ENCODE measurements at places on chromosomes 7 and 10. TPM values are rescaled to one million over a fixed set of nuclear protein-coding genes. Genes with fewer than 3 reads are reported as not detected.

Gene HTR5A
- not detected for total RNA-seq

Gene TAF3
- 5.5 TPM for total RNA-seq

Gene CYP3A7
- total RNA-seq, result not detected

Gene RPEL1
- 0.10 TPM for total RNA-seq

Gene LRRC4
- not detected for total RNA-seq

Gene AKR1D1
- total RNA-seq, result not detected

Gene ASAH2B
- 3.3 TPM for total RNA-seq

Gene FAM25C
- total RNA-seq, result not detected

Gene BTBD16
- 0.82 TPM for total RNA-seq

GRCh38 chr10:104434601-104435000, 81.0 kb downstream of the CFAP58 start:
- no peak overlapping the region for H3K27ac ChIP-seq
- no peaks in the 10 kb centered on the region for H3K4me1 ChIP-seq
- H3K36me3 ChIP-seq, result no peaks in the 10 kb centered on the region

DNA sequence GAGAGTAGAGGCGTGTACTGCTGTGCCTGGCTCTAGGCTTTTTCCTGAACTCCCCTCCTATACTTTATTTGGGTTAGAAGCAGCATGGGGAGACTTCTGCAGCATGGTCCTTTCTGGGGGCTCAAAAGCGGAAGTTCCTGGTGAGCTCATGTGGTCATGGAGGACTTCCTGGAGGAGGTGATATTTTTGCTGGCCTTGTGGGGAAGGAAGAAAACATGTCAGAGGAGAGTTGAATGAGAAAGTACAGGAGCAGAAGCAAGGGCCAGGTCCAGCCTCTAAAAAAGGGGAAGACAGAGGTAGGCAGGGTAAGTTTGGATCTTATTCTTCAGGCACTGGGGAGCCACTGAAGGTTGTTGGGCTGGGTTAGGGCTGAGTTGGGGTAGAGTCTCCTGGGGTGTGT, 45.5 kb downstream of the CASTOR2 start:
- H3K4me1 ChIP-seq, result no peaks in the 10 kb centered on the region
- no peak for DNase-seq
- no peaks in the 10 kb centered on the region for H3K36me3 ChIP-seq
- no peak overlapping the region for H3K4me3 ChIP-seq
- H3K27ac ChIP-seq, result no peak overlapping the region

- H3K4me1 ChIP-seq, result no peaks in the 10 kb centered on the region
- DNase-seq, result no peak
- H3K36me3 ChIP-seq, result no peaks in the 10 kb centered on the region
- H3K27ac ChIP-seq, result no peak overlapping the region
- H3K27me3 ChIP-seq, result no peaks in the 10 kb centered on the region
- no peak overlapping the region for H3K4me3 ChIP-seq
Measured at GRCh38 chr10:9096288-9096687, 1041.8 kb downstream of the GATA3 start.

DNA sequence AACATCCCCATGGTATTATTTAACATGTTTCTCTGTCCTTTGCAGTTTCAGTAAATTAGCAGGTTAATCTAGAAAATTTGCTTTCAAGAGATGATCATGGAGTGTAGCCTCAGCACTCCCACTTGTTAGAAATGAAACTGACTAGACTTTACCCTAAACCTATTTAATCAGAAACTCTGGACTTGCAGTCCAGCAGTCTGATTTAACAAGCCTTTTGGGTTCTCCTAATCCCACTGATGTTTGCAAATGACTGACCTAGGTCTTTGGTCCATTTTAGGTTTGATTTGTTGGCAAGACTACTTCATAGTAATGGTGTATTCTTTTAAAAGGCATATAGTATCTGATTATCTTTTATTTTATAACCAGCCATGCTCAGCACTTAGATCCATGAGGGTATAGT, 55.5 kb upstream of the SLC25A13 start:
- H3K36me3 ChIP-seq, result no peaks in the 10 kb centered on the region
- no peaks in the 10 kb centered on the region for H3K27me3 ChIP-seq
- no peak overlapping the region for H3K4me3 ChIP-seq

DNA sequence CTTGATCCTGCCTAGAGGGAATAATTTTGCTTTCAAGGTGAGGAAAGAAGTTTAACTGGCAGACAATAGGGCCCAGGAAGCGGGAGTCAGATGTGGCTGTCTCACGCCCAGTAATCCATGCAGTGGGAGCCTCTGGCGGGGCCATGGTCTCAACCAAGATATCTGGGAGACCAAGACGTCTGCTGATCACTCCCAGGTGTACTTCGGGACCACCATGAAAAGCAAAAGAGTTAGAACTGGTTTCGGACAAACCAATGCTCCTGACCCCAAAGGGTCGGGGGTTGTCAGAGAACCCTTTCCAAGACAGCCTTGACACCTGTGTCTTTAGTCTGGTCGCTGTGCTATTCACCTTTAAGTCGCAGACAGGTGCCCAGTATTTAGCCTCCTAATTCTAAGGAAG, 256.9 kb upstream of the MBL2 start:
- H3K4me1 ChIP-seq, result 0 out of 2 replicates have a peak, but pooled peaks cover 8% of the 10 kb centered on the region
- no peaks in the 10 kb centered on the region for H3K36me3 ChIP-seq
- H3K27me3 ChIP-seq, result no peaks in the 10 kb centered on the region

DNA sequence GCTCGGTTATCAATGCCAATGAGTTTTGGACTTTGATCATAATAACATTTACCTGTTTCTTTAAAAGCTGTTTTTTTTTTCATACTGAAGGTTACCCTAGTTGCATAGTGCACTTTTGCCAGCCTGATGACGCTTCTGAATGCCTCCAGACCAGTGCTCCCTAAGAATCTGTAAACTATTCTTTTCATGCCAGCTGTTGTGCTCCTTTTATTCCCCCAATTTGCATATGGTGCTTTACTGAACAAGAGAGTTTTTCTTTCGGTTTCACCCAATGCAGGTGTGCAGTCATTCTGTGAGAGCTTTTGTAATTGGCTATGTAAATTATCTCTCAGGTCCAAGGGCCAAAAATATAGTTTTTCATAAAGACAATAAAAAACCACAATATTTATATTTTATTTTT, 48.1 kb upstream of the GLCCI1 start:
- no peak for DNase-seq
- no peak overlapping the region for H3K27ac ChIP-seq
- H3K4me1 ChIP-seq, result no peaks in the 10 kb centered on the region
- H3K27me3 ChIP-seq, result no peaks in the 10 kb centered on the region
- no peak overlapping the region for H3K4me3 ChIP-seq

DNA sequence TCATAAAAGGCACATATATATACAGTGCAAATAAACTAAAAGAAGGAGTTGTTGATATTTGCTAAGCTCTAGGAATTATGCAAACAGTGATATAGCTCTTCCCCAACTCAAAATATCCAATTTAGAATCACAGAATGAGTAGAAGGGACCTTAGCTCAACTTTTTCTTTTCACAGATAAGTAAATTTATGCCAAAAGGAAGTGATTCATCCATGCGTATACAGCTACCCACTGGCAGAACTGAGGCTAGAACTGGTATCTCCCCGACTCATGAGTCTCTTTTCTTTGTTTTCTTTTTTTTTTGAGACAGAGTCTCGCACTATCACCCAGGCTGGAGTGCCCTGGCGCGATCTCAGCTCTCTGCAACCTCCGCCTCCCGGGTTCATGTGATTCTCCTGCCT, 54.2 kb upstream of the SVIL start:
- peak; percentile 33 for DNase-seq
- H3K4me1 ChIP-seq, result peaks cover 47% of the 10 kb centered on the region
- no peaks in the 10 kb centered on the region for H3K36me3 ChIP-seq
- H3K27me3 ChIP-seq, result no peaks in the 10 kb centered on the region

DNA sequence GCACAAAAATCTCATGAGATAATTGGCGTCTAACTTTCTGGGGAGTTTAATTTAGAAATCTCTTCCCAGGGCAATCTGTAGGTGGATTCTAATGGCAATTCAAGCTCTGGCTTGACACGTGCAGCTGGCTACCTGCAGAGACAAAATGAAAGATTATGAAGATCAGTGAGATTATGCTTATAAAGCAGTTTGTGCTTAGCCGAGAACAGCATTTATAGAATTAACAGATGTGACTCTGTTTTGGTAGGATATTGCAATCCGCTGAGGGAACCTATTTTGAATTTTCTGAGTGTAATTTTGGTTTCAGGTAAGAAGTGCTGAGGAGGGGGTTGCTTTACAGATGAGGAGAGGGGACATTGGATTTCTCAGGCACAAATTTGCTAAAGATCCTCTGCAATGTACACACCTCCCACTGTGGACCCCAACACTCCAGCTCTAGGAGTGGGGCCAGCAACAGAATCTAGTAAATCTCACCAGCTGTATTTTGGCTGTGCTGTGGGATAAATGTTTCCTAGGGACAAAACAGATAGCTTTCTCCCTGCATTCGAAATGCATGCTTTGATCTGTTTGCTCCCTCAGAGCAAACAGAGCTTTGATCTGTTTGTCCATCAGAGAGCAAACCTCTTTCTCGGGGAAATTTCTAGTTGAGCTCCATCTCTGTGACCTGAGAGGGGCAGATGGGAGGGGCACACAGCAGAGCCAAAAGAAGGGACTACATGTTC, 7.4 kb downstream of the GJD4 start:
- no peak overlapping the region for H3K4me3 ChIP-seq
- no peaks in the 10 kb centered on the region for H3K4me1 ChIP-seq
- DNase-seq, result no peak
- H3K27ac ChIP-seq, result no peak overlapping the region
- H3K27me3 ChIP-seq, result no peaks in the 10 kb centered on the region

GRCh38 chr10:123530166-123530870, 135.8 kb upstream of the GPR26 start:
- no peak for DNase-seq
- H3K27ac ChIP-seq, result no peak overlapping the region
- no peaks in the 10 kb centered on the region for H3K4me1 ChIP-seq

DNA sequence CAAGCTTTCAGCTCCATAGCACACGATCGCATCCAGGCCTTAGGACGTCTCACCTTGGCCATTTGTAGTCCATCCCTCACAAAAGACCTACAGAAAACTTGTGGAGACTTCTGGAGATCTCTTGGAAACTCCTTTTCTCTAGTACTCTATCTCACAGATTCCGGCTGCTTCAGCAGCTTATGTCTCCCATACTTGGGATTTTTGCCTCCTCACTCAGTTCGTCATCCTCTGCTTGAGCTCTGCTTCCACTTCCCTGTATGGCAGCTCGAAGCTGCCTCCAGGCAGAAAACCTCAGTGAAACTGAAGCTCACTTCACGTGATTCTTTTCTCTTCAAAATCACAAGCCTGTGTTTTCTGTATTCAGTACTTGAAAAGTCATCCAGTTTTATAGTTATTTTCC, 178.7 kb upstream of the GDF10 start:
- no peak overlapping the region for H3K4me3 ChIP-seq
- DNase-seq, result no peak
- no peaks in the 10 kb centered on the region for H3K4me1 ChIP-seq
- no peak overlapping the region for H3K27ac ChIP-seq

- no peak for DNase-seq
- no peak overlapping the region for H3K4me3 ChIP-seq
- H3K27ac ChIP-seq, result no peak overlapping the region
- H3K36me3 ChIP-seq, result no peaks in the 10 kb centered on the region
Measured at GRCh38 chr10:22442063-22442462, 96.8 kb downstream of the SPAG6 start.

DNA sequence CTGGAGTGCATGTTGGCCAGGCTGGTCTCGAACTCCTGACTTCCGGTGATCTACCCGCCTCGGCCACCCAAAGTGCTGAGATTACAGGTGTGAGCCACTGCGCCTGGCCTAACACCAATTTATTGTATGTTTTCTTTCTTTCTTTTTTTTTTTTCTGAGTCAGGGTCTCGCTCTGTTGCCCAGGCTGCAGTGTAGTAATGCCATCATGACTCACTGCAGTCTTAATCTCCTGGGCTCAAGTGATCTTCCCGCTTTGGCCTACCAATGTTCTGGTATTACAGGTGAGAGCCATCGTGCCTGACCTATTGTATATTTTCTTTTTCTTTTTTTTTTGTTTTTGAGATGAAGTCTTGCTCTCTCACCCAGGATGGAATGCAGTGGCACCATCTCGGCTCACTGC, 33.8 kb upstream of the UBE2H start:
- no peaks in the 10 kb centered on the region for H3K27me3 ChIP-seq
- no peaks in the 10 kb centered on the region for H3K4me1 ChIP-seq
- DNase-seq, result no peak
- H3K27ac ChIP-seq, result no peak overlapping the region

DNA sequence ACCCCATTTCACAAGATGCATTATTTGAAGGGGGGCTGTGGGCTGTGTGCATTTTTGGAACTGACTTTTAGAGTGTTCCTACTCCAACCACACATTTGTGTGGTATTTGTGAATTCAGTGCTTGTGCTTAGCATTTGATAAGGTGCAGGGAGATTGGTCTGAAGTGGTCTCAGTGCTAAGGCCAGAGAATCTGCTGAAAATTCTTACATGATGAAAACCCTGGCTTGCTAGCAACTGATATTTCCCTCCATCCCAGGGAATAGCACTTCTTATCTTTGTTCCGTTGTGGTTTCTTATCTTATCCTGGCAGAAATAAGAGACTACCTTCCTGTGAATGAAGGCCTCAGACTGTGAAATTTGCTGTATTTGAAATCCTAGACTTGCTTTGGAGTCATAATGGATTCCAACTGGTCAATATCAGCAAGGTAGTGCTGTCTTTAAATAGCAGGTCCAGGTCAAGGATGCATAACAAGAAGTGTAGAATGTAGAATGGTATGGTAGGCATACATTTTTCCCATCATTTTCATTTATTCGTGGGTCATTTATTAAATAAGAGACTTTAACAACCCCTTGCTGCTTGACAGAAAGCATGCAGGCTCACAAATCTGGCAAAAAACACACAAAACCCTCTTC, 986.9 kb downstream of the REEP3 start:
- H3K4me3 ChIP-seq, result no peak overlapping the region
- H3K36me3 ChIP-seq, result no peaks in the 10 kb centered on the region
- H3K27ac ChIP-seq, result no peak overlapping the region
- no peaks in the 10 kb centered on the region for H3K4me1 ChIP-seq
- H3K27me3 ChIP-seq, result no peaks in the 10 kb centered on the region

DNA sequence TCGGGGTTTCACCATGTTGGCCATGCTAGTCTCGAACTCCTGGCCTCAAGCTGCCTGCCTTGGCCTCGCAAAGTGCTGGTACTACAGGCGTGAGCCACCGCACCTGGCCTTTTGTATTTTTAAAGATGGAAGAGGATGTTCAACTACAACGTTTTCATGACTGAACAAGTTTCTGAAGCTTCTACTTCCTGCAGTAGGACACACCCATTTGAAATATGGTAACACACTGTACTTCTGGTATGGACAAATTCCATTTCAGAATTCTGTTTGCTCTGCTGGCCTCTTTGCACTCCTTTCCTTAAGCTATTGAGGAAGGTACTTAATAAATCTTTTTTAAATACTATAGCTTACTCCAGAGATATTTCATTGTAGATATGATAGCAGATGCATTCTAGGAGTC, 10.9 kb upstream of the CDK1 start:
- no peak overlapping the region for H3K27ac ChIP-seq
- H3K4me1 ChIP-seq, result no peaks in the 10 kb centered on the region
- H3K36me3 ChIP-seq, result no peaks in the 10 kb centered on the region
- H3K4me3 ChIP-seq, result no peak overlapping the region
- H3K27me3 ChIP-seq, result peaks cover 7% of the 10 kb centered on the region
